Cardiac ventricle fibroblast (primary cell): ENCODE measurements at places on chromosomes 5 and 9. TPM values are rescaled to one million over a fixed set of nuclear protein-coding genes. Genes with fewer than 3 reads are reported as not detected.

The CDO1 gene
- total RNA-seq = 3.5 and 7.2 TPM in 2 replicates

The C1QTNF3 gene
- 0.31 and 0.78 TPM in 2 replicates for total RNA-seq

The TEX48 gene
- not detected in 2 replicates for total RNA-seq

The SPINK7 gene
- total RNA-seq = not detected in 2 replicates

The PCDHA3 gene
- 0.10 and 0.25 TPM in 2 replicates for total RNA-seq

The MLANA gene
- not detected in 2 replicates for total RNA-seq

The PRLR gene
- total RNA-seq = 0.05 and 1.1 TPM in 2 replicates

The N4BP3 gene
- total RNA-seq = 1.4 and 1.7 TPM in 2 replicates

The TMEM215 gene
- not detected in 2 replicates for total RNA-seq

The ZSWIM6 gene
- 3.1 and 3.8 TPM in 2 replicates for total RNA-seq

The RUFY1 gene
- total RNA-seq = 35.3 and 39.3 TPM in 2 replicates

The HTR4 gene
- total RNA-seq = 0.44 and 1.1 TPM in 2 replicates

The PIP5KL1 gene
- total RNA-seq = 0.44 and 4.5 TPM in 2 replicates

The GRM6 gene
- total RNA-seq = not detected in 2 replicates

The OR1Q1 gene
- total RNA-seq = not detected in 2 replicates

The ANKDD1B gene
- total RNA-seq = 0.15 and 0.31 TPM in 2 replicates

The CBY3 gene
- total RNA-seq = not detected in 2 replicates

The NUTM2F gene
- not detected in 2 replicates for total RNA-seq

The KIF20A gene
- total RNA-seq = 4.8 and 4.9 TPM in 2 replicates

The SPRY4 gene
- total RNA-seq = 19.6 and 25.4 TPM in 2 replicates

The PCDHA9 gene
- total RNA-seq = 0.05 TPM in 1 of 2 replicates, not detected in the other

The INSL6 gene
- not detected in 2 replicates for total RNA-seq

The COL23A1 gene
- 0.29 and 0.75 TPM in 2 replicates for total RNA-seq
